ENCODE measurements at places on chromosomes 5 and 9.

GRCh38 chr9:91948597-91949391 is 1.2 kb downstream of the ROR2 start:
- peak; percentile 51 for DNase-seq

- no peak for DNase-seq
Observed at GRCh38 chr5:40227931-40228330, 451.8 kb upstream of the PTGER4 start.

GRCh38 chr5:1180841-1181271 is 20.5 kb upstream of the SLC6A19 start:
- no peak for DNase-seq

GRCh38 chr9:34413231-34413852 is 36.6 kb upstream of the MYORG start:
- no peak for DNase-seq

- no peak for DNase-seq
Observed at GRCh38 chr9:91761362-91761761, 188.7 kb downstream of the ROR2 start.
